Thymus (tissue), 14 donors: ENCODE measurements at places on chromosomes 2 and 18. TPM values are rescaled to one million over a fixed set of nuclear protein-coding genes. Genes with fewer than 3 reads are reported as not detected.

The CDH19 gene
- 0.05 TPM for total RNA-seq

The PLB1 gene
- 1.8 TPM for total RNA-seq

The NYAP2 gene
- 0.05 TPM for total RNA-seq

The RBBP8 gene
- 76.7 TPM for total RNA-seq

The OR6B2 gene
- not detected for total RNA-seq

The KCNIP3 gene
- 21.4 TPM for total RNA-seq

The SP3 gene
- 168 TPM for total RNA-seq

The INHBB gene
- total RNA-seq, result 0.09 TPM

The TPO gene
- 0.05 TPM for total RNA-seq

The MAP3K19 gene
- 0.05 TPM for total RNA-seq

The AKAIN1 gene
- 0.14 TPM for total RNA-seq

The TLX2 gene
- total RNA-seq, result 0.19 TPM

The ALLC gene
- 0.05 TPM for total RNA-seq

The TUBA3D gene
- total RNA-seq, result 0.05 TPM
